ENCODE measurements at places on chromosomes 7 and 10. TPM values are rescaled to one million over a fixed set of nuclear protein-coding genes. Genes with fewer than 3 reads are reported as not detected.

GPR26 gene
- total RNA-seq = not detected

DNA sequence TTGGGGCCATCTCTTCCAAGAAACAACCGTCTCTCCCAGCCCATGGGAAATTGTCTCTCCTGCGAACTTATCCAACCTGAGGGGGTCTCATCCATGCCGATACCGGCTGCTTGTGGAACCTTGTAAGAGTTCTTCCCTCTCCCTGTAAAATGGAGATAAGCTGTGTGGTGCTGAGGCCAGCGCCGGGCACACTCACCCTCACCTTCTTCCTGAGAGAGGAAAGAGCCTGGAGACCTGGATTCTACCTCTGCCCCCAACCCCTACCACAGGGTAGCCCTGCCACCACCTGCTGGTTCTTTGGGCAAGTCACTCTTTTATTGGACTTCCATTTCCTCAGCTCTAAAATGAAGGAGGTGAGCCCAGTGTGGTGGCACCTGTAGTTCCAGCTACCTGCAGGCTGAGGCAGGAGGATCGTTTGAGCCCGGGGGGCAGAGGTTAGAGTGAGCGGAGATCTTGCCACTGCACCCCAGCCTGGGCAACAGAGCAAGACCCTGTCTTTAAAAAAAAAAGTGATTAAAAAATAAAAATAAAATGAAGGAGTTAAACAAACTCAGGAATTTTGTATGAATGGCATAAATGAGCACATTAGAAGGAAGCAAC, 38.4 kb upstream of the PSAP start:
- no peak for DNase-seq
- H3K4me3 ChIP-seq = peak overlapping the region; percentile 76
- H3K4me1 ChIP-seq = peaks cover 14% of the 10 kb centered on the region

SPDYE16 gene
- not detected for total RNA-seq

DNA sequence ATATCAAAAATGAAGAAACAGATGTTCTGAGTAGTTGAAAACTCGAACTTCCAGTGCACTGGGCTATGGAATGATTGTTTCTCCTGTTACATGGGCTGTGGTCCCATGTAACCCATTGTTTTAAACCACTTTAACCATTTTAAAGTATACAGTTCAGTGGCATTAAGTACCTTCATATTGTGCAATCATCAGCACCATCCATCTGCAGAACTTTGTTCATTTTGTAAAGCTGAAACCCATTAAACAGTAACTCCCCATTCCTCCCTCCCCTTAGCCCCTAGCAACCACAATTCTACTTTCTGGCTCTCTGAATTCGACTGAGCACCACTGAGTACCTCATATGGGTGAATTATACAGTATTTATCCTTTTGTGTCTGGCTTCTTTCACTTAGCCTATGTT, 217.4 kb downstream of the LRMDA start:
- peaks cover 2% of the 10 kb centered on the region for H3K27me3 ChIP-seq
- DNase-seq = no peak
- H3K27ac ChIP-seq = no peak overlapping the region

TCERG1L gene
- total RNA-seq = 0.05 TPM

ACTA2 gene
- 12.2 TPM for total RNA-seq

ACTL6B gene
- total RNA-seq = not detected

OPN4 gene
- not detected for total RNA-seq

FAM25G gene
- not detected for total RNA-seq

- H3K27ac ChIP-seq = no peak overlapping the region
- no peak for DNase-seq
- no peaks in the 10 kb centered on the region for H3K27me3 ChIP-seq
- H3K36me3 ChIP-seq = no peaks in the 10 kb centered on the region
Measured at GRCh38 chr10:130042381-130042780, 68.2 kb downstream of the C10orf143 start.

- no peaks in the 10 kb centered on the region for H3K36me3 ChIP-seq
- H3K27me3 ChIP-seq = peaks cover 2% of the 10 kb centered on the region
- DNase-seq = no peak
- H3K4me3 ChIP-seq = no peak overlapping the region
- H3K27ac ChIP-seq = no peak overlapping the region
Measured at GRCh38 chr7:36129048-36129534, 24.0 kb upstream of the EEPD1 start.

IFIT1 gene
- total RNA-seq = 0.59 TPM

MCM7 gene
- total RNA-seq = 447 TPM

DNA sequence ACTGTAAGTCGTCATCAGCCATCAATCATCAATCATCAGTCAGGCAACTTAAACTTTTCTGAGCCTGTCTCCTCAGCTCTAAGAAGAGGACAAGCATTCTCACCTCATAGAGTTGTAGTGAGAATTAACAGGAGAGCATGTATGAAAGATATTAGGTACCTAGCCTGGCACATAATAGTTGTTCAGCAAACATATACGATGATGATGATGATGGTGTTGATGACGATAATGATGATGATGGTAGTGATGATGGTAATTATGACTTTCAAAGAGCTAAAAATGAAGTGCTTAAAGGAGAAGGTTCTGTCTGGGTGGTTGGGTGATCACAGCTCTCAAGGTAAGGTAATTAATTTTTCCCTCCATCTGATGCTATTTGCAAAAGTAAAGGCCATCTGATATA, 55.1 kb upstream of the ADRB1 start:
- peaks cover 19% of the 10 kb centered on the region for H3K4me1 ChIP-seq
- H3K36me3 ChIP-seq = no peaks in the 10 kb centered on the region
- H3K4me3 ChIP-seq = no peak overlapping the region
- H3K27me3 ChIP-seq = peaks cover 69% of the 10 kb centered on the region
- no peak for DNase-seq

SLK gene
- 25.0 TPM for total RNA-seq

DNA sequence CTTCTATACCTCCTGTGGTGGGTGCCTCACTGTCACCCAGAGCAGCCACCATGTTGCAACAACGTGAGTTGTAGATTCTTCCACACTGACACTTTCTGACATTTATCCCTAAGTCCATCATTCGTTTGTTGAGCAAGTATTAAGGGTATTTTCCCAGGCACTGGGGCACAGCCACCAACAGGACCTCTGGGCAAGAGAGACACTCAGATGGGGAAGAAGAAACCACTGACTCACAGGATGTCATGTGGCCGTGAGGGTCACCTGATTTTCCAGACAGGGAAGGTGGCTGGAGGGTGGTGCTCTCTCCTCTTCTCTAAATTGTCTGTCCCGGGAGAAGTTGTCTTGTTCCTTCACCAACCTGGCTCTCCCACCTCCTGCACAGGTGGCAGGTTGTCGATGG, 51.7 kb upstream of the PPIF start:
- no peaks in the 10 kb centered on the region for H3K27me3 ChIP-seq
- peaks cover 54% of the 10 kb centered on the region for H3K36me3 ChIP-seq
- DNase-seq = no peak
- peak overlapping the region; percentile 59 for H3K27ac ChIP-seq

DNA sequence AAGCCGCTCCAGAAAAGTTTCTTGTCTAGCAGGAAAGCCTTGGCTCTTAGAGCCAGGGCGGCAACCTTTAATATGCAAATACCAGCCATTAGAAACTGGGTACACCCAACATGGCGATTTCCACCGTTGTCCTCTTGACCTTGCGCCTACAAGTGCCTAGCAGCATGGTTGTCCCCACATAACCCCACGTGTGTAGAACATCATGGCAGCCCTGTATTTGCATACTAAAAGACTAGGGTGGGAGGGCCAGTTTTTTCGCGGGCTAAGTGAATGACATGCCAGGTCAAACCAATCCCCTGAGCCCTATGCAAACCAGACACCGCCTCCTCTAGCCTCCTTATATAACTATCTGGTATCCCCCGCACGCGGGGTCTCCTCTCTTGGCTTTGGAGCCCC, 58.4 kb upstream of the FZD8 start:
- no peak overlapping the region for H3K27ac ChIP-seq
- no peaks in the 10 kb centered on the region for H3K36me3 ChIP-seq
- H3K4me1 ChIP-seq = no peaks in the 10 kb centered on the region

GRCh38 chr7:2826771-2827170, 17.3 kb downstream of the GNA12 start:
- H3K4me1 ChIP-seq = peaks cover 28% of the 10 kb centered on the region
- H3K27me3 ChIP-seq = no peaks in the 10 kb centered on the region
- H3K27ac ChIP-seq = no peak overlapping the region
- peaks cover 3% of the 10 kb centered on the region for H3K36me3 ChIP-seq
- H3K4me3 ChIP-seq = no peak overlapping the region
- no peak for DNase-seq

TUBAL3 gene
- total RNA-seq = not detected

DNA sequence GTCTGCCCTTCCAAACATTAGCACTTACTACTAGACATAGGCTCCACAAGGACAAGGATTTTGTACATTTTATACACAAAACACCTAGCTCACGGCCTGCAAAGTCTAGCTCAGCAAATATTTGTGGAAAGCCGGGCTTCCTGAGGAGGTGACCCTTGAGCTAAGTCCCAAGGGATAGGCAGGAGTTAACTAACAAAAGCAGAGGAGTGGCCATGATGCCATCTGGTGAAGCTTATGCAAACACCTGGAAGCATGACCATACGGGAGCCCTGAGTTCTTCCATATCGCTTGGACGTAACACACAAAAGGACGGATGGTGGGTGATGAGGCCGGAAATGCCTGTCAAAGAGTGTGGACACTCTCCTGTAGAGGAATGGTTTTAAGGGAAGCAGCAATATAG, 25.9 kb upstream of the YAE1 start:
- H3K27me3 ChIP-seq = peaks cover 13% of the 10 kb centered on the region
- no peak overlapping the region for H3K27ac ChIP-seq
- no peaks in the 10 kb centered on the region for H3K36me3 ChIP-seq
- no peaks in the 10 kb centered on the region for H3K4me1 ChIP-seq
- no peak for DNase-seq

DNA sequence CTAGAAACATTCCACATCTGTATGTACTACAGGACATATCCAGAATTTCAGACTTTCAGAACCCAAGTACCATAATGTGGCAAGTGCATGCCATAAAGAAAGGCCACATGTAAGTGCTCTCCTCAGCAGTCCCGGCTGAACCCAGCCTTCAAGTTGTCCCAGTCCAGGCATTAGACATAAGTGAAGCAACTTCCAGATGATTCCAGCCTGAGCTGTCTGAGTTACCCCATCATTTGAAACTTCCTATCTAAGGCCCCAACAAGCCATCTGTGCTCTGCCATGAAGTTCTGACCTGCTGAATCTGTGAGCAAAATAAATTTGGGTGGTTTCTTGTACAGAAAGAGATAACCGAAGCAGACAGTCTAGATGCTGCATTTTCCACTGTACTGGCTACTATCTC, 218.8 kb downstream of the IPMK start:
- no peaks in the 10 kb centered on the region for H3K4me1 ChIP-seq
- H3K4me3 ChIP-seq = no peak overlapping the region
- no peak overlapping the region for H3K27ac ChIP-seq
- DNase-seq = no peak

- H3K4me3 ChIP-seq = peak overlapping the region; percentile 63
- H3K27me3 ChIP-seq = no peaks in the 10 kb centered on the region
- no peak for DNase-seq
- peaks cover 43% of the 10 kb centered on the region for H3K4me1 ChIP-seq
Measured at GRCh38 chr10:110992006-110992800, 72.8 kb downstream of the SHOC2 start.

DNA sequence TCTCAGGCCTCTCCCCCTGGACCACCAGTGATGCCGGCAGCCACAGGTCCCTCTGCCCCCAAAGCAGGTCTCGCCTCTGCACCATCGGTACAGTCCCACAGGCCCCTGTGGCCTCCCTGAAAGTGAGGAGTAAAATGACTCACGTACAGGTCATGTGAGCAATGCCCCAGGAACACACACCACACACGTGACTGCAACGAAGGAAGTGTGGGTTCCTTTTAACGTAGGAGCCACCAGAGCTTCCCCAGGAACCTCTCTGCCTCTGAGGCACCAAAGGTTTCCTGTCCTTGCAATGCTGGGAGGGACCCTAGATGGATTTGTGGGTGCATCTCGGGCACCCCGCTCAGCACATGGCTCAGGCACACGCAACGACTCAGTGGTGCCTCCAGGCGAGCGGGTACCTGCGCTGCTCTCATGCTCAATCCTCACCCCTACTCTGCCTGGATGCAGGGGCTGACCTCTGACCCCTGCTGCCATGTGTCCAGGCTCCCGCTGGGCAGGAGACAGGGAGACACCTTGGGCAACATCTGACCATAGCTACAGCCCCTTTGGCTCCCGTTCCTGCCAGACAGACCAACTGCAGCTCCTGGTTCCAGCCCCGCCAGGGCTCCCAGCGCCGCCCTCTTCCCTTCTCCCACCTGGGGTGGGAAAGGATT, 120.7 kb downstream of the PRKAG2 start:
- H3K4me3 ChIP-seq = peak overlapping the region; percentile 3
- H3K27ac ChIP-seq = no peak overlapping the region
- H3K36me3 ChIP-seq = no peaks in the 10 kb centered on the region

DNA sequence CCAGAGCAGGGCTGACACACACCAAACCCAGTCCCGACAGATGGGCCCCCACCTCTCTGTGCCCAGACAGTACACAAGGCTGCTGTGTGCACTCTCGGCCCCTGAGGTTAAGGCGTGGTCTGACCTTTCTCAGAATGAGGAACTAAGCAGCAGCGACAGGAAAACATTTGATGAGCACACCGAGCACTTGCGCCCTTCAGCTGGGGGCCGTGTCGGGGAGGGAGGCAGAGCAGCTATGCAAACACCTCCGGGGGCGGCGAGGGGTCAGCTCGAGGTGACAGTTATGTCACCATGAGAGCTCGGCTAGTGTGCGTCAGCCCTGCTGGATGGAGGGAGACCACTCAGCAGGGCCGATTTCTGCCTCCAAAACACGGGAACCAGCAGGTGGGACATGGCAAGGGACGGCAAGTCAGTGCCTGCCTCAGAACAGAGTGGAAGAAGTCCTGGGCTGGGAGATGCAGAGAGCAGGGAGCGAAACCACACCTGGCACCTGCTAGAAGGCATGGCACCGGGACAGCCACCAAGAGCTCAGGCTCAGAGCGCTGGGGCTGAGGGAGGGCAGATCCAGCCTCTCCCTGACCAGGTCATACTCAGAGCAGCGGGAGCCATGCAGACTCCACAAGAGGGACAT, 57.4 kb downstream of the CHST15 start:
- peaks cover 13% of the 10 kb centered on the region for H3K27me3 ChIP-seq
- no peaks in the 10 kb centered on the region for H3K36me3 ChIP-seq

DNA sequence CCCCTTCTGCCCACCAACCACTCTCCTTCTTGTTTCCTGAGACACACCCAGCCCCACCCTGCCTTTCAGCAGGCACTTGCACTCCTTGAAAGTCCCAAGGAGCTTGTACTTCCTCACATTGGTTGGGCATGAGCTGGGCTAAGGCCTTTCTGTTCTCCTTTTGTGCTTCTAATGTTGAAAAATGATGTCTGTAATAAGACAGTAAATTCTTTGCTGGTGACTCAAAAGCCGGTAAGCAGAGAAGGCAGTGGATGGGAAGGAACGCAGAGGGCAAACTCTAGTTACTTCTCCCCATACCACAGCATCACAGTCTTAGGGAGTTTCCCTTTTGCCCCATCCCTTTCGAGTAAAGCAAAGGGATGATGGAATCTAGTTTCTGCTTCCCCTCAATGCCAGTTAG, 185.6 kb downstream of the PLXNA4 start:
- peaks cover 14% of the 10 kb centered on the region for H3K4me1 ChIP-seq
- no peak overlapping the region for H3K27ac ChIP-seq
- H3K4me3 ChIP-seq = no peak overlapping the region
- H3K36me3 ChIP-seq = no peaks in the 10 kb centered on the region

GRCh38 chr10:76133597-76134255, 702.3 kb downstream of the LRMDA start:
- no peak overlapping the region for H3K4me3 ChIP-seq
- no peak for DNase-seq
- H3K4me1 ChIP-seq = no peaks in the 10 kb centered on the region
- H3K36me3 ChIP-seq = no peaks in the 10 kb centered on the region

All from activated T-helper 1 cell treated with anti-CD3 and anti-CD28 coated beads, Interleukin-12 subunit alpha, Interleukin-12 subunit beta, Interleukin-2, Interleukin-4 antibody, amounts not matched to agents 30 ng/mL and 10 ng/mL and 1 ng/mL, durations not matched to agents 14 hours and 24 hours and 36 hours (primary cell).